CD4-positive, alpha-beta T cell treated with Interleukin-6 at 100 ng/mL for 8 hours (primary cell): ENCODE measurements at places on chromosomes 3 and 15.

DNA sequence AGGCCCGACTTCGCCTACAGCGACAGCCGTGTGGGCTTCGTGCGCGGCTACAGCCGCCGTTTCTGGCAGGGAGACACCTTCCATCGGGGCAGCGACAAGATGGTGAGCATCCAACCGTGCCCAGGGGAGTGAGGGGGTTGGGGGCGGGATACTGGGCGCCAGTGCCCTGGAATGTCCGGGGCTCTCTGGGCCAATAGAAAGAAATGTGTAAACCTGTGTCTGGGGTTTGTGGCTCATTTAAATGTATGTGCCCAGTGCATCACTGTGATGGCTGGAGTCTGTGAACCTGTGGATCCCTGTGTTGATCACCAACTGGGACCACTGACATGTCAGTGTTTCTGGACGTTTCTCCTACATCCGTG lies 423 bp downstream of the CHAC1 start:
- no peak for DNase-seq

- DNase-seq: peak; percentile 39
These were observed 34.0 kb downstream of the ARIH2 start for GRCh38 chr3:48952510-48953118.

- DNase-seq: no peak
These were observed 87.7 kb downstream of the XXYLT1 start for GRCh38 chr3:195183071-195183776.

DNA sequence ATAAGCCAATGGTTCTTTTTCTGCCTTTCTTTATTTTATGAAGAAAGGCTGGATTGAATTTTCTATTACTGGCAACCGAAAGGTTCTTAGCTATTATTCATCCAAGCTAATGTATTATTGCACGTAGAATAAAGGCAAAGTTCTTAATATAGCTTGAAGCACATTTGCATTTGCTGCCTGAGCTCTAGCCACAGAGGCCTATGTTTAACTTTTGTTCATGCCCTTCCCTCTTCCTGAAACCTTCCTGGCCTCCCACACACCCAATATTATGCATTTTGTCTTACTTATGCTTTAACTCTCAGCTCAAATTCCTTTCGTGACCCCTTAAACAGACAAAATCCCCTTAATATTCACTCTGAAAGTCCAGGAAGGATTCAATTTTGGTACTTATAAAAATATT lies 71.0 kb upstream of the ZNF280D start:
- no peak for DNase-seq

- peak; percentile 20 for DNase-seq
These were observed 4.4 kb upstream of the ZNF609 start for GRCh38 chr15:64455961-64456371.

GRCh38 chr3:168036619-168037018 lies 59.1 kb downstream of the GOLIM4 start:
- DNase-seq: no peak

DNA sequence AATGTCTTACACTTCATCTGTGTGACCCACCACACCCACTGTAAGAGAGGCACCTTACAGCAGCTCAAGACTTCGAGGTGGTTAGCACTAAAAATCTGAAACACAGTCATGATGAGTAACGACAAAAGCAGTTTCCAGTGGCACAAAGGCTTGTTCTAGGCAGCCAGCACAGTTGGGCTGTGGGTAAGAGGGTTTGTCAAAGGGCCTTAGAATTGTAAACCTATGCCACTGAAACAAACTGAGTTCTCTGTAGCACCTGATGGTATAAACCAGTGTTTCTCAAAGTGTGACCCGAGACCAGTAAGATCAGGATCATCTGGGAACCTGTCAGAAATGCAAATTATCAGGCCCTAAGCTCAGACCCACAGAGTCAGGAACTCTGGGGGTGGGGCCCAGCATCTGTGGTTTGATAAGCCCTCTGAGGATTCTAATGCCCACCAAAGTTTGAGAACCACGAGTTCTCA lies 36.5 kb downstream of the DAPK2 start:
- DNase-seq: peak; percentile 39

- DNase-seq: no peak
These were observed 98.6 kb downstream of the MECOM start for GRCh38 chr3:169564883-169565282.

GRCh38 chr3:69531576-69532546 lies 146.0 kb upstream of the FRMD4B start:
- DNase-seq: no peak

DNA sequence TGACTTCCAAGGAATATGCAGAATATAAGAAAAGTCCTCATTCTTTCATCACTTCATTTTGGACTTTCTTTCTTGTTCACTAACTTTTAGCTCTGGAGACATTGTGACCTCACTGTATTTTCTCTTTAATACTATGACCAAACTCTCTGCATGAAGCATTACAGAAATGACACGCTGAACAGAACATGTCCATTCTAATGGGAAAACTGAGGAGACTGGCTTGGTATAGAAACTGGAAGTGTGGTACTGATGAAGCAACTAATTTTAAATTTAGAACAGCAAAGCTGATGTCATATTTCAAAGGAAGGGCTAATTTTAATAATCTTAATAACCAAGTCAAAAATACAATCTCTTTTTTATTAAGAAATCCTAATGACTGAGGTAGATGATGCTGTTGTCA lies 4.7 kb downstream of the DPH3 start:
- DNase-seq: no peak
